ENCODE measurements at places on chromosomes 12 and 14.

DNA sequence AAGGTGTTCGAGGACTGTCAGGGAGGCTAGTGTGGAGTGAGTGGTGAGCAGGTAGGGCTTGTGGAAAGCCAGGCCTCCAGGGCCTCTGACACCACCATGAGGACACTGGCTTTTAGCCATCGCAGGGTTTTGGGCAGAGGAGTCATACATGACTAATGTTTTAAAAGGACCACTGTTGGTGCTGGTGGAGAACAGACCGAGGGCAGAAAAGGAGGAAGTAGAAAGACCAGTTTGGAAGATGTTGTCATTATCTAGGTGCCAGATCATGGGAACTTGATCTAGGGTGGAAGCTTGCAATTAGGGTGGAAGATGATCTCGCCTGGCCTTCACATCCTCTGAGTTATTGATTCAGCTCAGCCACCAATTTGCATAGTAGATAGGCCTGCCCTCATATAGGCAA, 144.2 kb downstream of the C12orf75 start:
- no peak for DNase-seq

DNA sequence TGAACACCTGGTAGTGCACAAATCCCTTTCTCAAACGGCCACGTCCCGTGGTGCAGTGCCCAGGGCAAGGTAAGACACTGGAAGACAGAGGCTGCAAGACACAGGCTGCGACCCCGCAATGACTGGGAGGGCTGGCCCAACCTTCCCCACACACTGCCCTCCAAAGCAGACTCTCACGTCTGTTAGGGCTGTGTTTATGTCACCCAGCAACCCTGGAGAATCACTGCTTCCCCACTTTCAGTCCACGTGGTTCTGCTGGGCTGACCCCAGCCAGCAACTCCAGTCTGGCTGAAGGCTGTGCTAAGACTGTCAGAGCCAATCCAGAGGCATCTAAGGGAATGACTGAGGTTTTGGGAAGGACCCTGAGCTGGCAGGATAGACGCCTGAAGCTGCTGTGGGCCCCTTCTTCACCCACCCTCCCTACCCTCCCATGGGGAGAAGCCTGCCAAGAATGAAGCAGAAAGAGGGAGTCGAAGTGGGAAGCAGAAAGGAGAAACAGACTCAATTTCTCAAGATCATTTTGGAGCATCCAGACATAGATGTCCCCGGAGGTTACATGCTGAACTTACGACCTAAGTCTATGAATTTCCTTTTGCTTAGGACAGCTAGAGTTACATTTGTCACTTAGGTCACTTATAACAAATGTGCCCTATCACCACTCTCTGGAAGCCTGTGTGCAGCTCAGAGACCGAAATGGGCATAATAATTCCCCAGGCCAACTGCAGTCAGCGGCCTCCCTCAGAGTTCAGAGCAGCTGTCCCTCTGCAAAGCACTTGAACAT, 11.7 kb downstream of the KDM2B start:
- no peak for DNase-seq

- DNase-seq = peak; percentile 14
Measured at GRCh38 chr12:92224685-92225331, 79.2 kb upstream of the BTG1 start.

DNA sequence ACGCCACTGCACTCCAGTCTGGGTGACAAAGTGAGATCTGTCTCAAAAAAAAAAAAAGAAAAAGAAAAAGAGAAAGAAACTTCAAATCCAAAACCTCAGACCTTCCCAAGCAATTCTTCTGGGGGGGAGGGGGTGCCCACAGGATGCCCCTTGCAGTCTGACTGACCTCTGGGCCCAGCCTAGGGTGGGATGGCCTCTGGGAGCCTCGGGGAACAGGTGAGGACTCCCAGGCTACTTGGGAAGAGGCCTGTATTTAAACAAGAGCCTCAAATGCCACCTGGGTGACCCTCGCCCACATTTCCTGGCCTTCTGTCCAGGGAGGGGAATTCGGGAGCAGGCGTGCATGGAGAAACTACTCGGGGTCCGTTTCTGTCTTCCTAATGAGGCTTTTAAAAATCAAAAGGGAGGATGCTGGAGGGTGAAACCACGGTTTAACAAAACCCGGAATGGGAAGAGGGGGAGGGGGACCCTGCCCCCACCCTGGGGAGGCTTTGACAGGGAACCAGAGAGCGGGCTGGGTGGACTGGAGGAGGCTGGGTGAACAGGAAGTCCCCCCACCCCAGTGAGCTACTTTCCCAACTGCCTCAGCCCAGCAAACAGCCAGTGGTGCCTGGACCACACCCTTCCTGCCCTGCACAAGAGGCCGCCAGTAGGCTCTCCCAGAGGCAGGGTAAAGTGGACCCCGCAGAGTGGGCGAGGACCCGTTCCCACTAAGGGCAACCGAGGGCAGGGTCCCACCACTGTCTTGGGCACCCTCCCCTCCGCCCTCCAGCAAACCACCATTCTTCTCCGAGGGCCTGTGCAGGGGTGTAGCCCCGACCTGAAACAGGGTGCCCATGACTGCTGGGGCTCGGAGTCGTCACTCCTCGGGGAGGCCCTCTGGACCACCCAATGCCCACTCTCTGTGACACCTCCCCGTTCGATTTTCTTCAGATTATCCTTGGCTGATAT, 1.5 kb upstream of the FBRSL1 start:
- peak; percentile 46 for DNase-seq

DNA sequence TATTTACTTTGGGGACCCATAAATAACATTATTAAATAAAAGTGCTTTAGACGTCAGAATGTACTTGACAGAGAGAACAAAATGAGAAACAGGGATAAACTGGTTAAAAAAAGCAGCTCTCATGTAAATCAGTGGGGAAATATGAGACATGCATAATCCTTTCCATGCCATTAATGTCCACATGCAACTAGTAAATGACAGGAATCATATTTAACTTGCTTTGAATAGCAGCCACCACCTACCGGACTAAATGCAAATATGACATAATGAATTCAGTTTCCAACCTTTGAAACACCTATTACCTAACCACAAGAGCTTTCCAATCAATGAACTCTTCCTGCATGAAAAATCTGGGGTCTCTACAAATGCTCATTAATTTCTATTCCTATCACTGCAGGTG, 19.6 kb downstream of the FGD6 start:
- no peak for DNase-seq

- no peak for DNase-seq
Measured at GRCh38 chr12:125775507-125775906, 710.3 kb downstream of the AACS start.

GRCh38 chr12:124687917-124688316, 120.5 kb upstream of the NCOR2 start:
- DNase-seq = peak; percentile 11
